NCI-H1417 treated with DMSO at 0.1 percent for 48 hours (cell line): ENCODE measurements at places on chromosomes 1 and 21.

GRCh38 chr1:44546403-44547053 is 127.8 kb downstream of the TMEM53 start:
- no peak for DNase-seq

DNA sequence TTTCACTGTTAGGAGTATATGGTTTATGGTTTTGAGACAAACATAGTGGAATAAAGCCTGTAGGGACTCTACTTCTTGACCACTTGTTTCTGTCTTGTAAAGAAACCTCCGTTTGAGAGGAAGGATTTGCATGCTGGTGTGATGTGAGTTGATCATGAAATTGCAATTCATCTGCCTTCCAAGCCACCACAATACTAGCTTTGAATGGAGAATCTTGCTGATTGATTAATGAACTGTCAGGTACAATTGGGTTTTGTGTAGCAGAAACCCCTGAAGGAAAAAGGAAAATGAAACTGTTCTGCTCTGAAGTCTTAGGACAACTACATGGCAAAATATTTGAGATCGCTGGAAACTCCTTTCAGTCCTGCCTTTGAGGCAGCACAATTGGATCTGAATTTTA is 90.7 kb downstream of the VPS13D start:
- DNase-seq: no peak

GRCh38 chr1:67285780-67286488 is 21.7 kb upstream of the IL12RB2 start:
- no peak for DNase-seq

GRCh38 chr21:26758083-26758880 is 86.9 kb downstream of the ADAMTS1 start:
- no peak for DNase-seq

DNA sequence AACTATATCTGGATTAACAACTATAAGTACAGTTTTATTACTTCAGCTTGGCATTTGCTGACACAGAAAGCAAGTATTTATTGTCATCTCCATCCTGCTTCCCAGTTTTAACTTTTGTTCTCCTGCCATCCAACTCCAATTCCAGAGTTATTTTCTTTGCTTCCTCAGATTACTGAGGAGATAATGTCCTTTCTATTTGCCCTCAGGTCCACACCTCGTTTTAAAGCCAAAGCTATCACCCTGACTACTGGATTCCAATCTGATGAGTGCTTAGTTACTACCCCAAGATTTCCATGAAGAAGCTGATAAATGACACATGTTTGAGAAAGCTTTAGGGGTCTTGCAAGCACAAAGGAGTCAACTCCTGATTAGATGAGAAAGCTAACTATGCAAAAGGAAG is 25.2 kb downstream of the ACKR1 start:
- no peak for DNase-seq

- DNase-seq: no peak
These were observed 6.1 kb upstream of the CD1A start for GRCh38 chr1:158248118-158248517.

DNA sequence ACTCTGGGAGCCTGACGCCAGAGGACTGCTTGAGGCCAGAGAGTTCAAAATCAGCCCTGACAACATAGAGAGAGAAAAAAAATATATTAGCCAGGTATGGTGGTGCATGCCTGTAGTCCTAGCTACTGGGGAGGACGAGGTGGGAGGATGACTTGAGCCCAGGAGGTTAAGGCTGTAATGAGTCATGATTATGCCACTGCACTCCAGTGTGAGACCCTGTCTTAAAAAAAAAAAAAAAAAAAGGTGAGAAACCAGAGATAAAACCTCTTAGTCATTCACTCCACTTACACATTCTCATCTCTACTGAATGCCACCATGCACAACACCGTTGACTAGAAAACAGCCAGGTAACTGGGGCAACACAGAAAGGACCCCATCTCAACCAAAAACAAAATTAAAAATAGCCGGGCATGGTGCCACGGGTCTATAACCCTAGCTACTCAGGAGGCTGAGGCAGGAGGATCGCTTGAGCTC is 178.1 kb downstream of the SLC45A1 start:
- DNase-seq: no peak

DNA sequence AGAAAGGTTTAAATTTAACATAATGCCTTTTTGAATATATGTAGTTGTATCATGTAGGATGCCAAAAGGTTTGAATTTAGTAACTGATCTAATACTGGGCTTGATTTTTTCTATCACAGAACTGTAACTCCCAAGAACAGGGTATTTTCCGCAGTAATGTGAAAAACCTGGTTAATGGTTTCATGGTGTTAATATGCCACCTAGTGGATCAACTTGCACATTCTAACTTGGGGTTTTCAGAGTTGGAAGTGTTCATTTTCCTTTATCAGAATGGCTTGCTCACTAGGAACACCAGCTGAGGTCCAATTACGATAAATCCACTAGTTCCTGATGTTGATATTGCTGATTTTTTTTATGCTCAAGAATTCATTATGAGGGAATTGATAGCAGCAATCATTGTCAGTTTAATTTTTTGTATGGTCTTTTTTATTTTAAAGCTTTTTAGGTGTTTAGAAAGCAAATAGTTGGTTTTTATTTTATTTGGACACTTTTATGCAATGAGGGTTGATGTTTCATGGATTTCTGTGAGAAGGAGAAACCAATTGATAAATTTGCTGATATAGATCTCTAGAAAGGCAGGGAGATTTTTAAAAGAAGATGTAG is 157.2 kb downstream of the PLA2G4A start:
- peak; percentile 7 for DNase-seq

- DNase-seq: no peak
These were observed 10.2 kb downstream of the ADAM30 start for GRCh38 chr1:119885903-119886783.

DNA sequence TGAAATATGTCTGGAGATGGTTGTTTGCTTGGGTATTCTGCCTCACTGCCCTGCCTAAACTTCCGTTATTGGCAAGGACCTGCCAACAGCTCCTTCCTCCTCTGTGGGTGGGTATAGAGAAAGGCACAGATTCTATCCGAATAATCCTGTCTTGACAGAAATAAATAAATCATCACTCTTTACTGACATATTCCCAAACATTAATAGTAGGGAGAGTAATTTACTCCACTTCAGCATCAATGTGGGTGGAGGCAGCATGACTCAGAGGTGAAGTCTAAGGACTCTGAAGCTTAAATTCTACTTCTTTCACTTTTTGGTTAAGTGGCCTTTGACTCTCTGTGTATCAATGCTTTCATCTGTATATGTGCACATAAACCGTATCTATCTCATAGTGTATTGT is 2.9 kb downstream of the CD84 start:
- no peak for DNase-seq

GRCh38 chr21:45264146-45264911 is 23.4 kb downstream of the POFUT2 start:
- DNase-seq: no peak

- DNase-seq: no peak
These were observed 3.4 kb downstream of the LACTBL1 start for GRCh38 chr1:22969304-22969709.

DNA sequence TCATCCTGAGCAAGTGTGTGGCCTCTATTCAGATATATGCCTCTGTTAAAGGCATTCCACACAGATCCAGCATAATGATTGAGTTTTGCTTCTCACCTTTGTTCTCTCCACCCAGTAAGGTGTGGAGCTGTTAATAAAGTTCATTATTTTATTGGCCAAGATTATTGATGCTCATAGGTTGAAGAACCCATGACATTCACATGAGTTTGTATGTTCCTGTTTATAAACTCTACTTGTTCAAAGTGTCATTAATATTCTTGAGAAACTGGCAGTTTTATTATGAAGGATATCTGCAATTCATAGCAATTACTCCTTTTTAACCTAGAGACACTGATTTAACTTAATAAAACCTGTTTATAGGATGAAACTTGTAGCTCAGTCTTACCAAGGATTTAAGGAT is 22.0 kb downstream of the IVNS1ABP start:
- DNase-seq: no peak

DNA sequence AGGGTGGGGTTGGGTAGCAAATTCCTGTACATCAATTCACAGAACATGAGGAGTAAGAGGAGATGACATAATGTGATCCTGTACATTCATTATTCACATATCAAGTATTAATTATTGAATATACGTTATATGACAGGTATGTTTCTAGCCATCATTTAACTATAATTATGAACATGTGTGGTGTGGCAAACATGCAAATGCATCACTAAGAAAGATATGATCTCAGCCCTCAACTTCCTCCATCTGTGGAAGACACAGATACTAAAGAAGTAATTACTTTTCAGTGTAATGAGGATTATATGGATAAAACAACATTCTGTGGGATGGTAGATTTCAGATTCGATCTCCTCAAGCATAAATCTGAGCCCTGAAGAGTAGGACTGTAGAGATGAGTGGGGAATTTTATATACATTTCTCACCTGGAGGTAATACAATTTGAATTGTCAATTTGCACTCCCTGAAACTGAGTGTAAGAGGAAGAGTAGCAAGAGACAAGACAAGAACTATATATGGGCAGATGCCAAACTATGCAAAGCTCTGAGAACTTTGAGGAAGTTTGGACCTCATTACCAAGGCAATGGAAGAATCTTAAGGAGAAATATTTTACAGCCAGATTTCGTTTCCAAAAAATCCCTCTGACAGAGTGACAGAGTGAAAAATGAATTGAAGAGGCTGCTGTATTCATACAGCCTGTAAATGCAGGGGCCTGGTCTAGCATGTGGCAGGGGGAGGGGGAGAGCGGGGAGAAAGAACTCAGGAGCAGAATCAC is 275.5 kb downstream of the TPR start:
- DNase-seq: no peak

DNA sequence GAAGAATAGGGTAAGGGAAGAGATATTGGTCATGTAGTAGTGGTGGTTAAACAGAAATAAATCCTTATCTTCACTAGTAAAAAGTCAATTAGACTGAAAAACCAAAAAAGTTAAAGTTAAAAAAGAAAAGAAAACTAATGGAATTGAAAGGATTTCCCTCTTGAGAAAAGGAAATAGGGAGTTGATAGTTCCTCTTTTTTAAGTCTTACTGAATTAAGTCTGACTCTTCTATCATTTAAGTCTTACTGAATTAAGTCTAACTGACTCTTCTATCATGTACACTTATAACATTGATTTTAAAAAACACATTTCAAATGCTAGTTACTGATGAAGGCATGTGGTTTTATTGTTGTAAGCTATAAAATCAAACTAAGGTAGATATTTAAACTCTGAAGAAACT is 49.5 kb upstream of the TENT5C start:
- no peak for DNase-seq

DNA sequence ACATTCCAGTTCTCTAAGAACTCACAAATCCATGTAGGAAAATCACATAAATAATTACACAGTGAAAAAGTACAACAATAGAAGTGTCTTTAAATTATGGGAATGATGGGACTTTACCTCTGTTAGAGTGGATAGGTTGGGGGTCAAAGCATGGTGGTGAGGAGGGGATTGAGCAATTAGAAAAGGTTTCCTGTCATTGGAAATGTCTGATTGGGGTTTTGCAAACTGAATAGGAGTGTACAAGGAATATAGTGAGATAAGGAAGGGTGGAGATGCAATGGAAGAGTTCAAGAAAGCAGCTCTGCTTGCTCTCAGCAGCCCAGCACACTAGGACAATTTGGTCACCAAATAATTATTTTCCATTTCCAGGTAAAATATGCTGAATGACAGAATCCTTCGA is 238.8 kb downstream of the ST6GALNAC3 start:
- no peak for DNase-seq

- no peak for DNase-seq
These were observed 167.6 kb downstream of the RHOU start for GRCh38 chr1:228902781-228903433.

GRCh38 chr21:45306453-45306831 is 18.7 kb upstream of the POFUT2 start:
- no peak for DNase-seq

DNA sequence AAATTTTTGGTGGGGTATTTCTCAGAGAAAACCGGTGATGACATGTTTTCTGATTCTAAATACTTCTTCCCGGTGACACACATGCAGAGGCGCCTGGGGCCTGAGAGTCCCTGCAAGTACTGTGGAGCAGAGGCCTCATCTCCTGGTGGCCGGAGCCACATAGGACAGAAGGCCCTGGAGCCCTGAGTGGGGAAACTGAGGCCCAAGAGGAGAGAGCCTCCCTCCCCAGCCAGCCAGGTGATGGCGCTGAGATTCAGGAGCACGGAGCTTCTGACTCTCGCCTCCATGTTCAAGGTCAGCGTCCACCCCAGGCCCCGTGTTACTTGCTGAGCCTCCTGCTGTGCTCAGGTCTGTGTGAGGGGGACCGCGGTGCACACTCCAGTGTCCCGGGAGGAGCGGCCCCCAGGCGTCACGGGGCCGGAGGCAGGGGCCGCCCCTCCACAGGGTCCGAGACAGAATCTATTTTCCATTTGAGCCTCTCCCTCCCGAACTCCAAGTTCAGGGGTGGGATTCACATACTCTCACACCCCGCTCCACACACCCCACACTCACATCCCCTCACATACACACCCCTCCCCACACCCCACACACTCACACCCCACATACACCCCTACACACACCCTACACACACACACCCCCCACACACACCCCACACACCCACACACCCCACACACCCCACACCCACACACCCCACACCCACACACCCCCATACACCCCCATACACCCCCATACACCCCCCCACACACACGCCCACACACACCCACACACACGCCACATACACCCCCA is 43.8 kb downstream of the SLX9 start:
- no peak for DNase-seq

- DNase-seq: no peak
These were observed 16.5 kb upstream of the BCAS2 start for GRCh38 chr1:114597949-114598348.

- DNase-seq: no peak
These were observed 780.6 kb downstream of the LTN1 start for GRCh38 chr21:28212061-28212460.

GRCh38 chr1:225770561-225771248 is 6.9 kb upstream of the SRP9 start:
- no peak for DNase-seq

- DNase-seq: no peak
These were observed 206.8 kb downstream of the ZNF326 start for GRCh38 chr1:90201467-90202358.

- DNase-seq: no peak
These were observed 4.6 kb downstream of the GLUL start for GRCh38 chr1:182386980-182387379.

DNA sequence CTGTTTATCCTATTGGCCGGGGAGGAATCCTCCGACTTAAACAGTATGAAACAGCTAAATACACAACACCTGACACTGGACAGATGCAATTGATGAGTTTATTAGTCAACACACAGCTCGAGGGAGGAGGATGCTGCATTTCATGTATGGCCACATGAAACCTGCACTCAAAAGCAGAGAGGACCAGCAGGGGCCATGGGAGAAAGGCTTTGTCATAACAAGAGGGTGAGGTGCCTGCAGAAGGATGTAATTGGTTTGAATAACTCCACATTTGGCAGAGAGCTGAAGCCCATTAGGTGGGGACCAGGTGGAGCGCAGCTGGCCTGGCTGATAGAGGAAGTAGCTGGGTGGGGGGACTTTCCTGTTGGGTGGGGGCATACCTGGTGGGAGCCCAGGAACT is 599.1 kb downstream of the PTPRU start:
- DNase-seq: no peak
